Esophagus muscularis mucosa (tissue), 4 donors: ENCODE measurements at places on chromosomes 12 and 14. TPM values are rescaled to one million over a fixed set of nuclear protein-coding genes. Genes with fewer than 3 reads are reported as not detected.

GRCh38 chr14:74278080-74278479 lies 24.7 kb downstream of the ABCD4 start:
- no peak for DNase-seq

- no peak for DNase-seq
Measured at GRCh38 chr12:116700066-116700465, 37.8 kb downstream of the SPRING1 start.

GRCh38 chr14:52783206-52783605 lies 8.2 kb downstream of the GNPNAT1 start:
- DNase-seq, result no peak

DNA sequence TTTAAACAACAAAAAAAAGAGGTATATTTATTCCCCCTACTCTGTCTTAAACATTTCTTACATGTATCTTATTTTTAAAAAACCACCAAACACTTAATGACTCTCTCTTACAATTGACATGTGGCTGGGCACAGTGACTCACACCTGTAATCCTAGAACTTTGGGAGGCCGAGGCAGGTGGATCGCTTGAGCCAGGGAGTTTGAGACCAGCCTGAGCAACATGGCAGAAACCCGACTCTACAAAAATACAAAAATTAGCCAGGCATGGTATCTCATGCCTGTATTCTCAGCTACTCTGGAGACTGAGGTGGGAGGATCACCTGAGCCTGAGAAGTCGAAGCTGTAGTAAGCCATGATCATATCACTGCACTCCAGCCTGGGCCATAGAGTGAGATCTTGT lies 16.0 kb downstream of the SLC41A2 start:
- DNase-seq, result no peak

- peak; percentile 93 for DNase-seq
Measured at GRCh38 chr12:46266869-46267574, 1.8 kb downstream of the SLC38A1 start.

DNA sequence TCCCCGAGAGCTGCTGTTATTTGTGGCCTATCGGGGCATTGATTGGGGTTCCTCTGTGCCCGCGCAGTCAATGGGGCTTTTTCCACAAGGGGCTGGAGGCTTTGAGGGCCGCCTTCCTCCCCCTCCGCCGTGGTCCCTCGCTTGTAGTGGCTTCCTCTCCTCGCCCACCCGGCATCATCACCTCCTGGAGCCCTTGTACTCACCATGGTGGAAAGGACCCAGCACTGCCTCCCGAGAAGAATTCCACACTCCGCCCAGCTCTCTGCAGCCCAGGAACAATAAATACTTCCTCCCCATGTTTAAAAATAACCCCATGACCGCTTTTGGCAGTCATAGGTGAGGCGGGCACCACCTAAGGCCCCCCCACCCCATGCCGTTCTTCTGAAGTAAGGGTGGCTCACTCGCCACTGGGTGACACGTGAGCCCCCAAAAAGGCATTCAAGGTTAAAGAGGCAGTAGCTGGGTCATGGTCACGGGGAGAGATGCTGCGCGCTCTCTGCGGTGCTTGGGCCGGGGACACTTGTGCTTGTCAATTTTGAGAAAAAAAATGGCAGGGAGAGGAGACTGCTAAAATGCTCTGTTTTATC lies at the start of gene MYL2:
Gene MYL2 (minus strand): TSS at position 256 of the 587 bp plus-strand sequence. CDS start 50 bp downstream, at position 206.
- no peak for DNase-seq

DNA sequence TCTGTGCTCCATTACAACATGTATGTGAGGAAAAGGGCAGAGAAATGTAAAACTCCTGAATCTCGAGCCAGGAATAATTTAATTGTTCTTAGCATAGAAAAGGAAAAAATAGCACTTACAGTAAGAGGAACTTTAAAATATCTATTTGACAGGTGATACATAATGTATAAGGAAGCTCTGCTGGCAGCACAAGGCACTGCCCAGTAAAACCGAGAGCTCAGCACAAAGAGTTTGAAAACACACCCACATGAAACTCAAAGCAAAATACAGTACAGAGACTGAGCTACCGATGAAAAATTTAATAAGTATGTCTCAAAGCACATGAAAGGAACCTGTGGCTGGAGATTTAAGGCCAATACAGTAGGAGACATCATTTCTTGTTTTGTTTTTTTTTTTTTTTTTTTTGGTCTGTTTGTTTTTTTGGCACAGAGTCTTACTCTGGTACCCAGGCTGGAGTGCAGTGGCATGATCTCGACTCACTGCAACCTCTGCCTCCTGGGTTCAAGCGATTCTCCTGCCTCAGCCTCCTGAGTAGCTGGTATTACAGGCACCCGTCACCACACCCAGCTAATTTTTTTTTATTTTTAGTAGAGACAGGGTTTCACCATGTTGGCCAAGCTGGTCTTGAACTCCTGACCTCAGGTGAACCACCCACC lies 19.2 kb downstream of the CLIP1 start:
- DNase-seq, result no peak

DNA sequence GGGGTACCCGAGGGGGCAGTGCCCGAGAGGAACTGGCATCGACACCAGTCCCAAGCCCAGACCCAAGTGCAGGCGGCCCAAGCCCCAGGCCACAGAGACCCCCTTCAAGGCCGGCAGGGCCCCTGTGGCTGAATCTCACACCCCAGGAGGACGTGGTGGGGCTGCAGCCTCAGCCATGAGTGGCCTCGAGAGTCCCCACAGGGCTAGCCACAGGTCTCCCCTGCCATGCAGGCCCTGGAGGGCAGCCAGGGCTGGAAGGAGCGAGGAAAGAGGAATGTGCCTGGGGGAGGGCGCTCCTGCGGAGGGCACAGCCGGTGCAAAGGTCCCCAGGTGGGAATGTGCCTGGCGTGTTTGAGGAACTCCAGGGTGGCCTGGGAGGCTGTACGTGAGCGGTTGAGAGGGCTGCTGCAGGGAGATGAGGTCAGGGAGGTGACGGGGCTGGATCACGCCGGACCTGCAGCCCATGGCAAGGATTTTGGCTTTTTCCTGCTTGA lies 86.1 kb downstream of the NCOR2 start:
- DNase-seq, result no peak

- no peak for DNase-seq
Measured at GRCh38 chr12:6955108-6956020, 4.2 kb downstream of the PTPN6 start.

DNA sequence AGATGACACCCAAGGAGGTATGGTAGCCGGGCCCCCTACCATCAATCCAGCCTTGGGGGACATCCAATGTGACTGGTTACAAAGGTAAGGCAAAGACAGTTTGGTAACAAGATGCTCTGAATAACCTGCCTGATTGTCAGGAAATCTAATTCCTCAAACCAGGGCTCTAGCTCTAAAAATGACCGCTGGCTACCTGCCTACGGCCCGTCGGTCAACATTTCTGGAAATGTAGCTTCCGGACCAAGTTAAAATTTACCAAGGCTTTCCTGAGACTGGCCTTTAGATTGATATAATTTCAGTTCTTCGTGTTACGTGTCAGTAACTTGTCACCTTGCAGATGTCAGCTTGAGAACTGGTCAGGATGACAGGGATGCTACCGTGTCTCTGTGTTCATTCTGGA lies 34.2 kb upstream of the FOXN3 start:
- DNase-seq, result no peak

DNA sequence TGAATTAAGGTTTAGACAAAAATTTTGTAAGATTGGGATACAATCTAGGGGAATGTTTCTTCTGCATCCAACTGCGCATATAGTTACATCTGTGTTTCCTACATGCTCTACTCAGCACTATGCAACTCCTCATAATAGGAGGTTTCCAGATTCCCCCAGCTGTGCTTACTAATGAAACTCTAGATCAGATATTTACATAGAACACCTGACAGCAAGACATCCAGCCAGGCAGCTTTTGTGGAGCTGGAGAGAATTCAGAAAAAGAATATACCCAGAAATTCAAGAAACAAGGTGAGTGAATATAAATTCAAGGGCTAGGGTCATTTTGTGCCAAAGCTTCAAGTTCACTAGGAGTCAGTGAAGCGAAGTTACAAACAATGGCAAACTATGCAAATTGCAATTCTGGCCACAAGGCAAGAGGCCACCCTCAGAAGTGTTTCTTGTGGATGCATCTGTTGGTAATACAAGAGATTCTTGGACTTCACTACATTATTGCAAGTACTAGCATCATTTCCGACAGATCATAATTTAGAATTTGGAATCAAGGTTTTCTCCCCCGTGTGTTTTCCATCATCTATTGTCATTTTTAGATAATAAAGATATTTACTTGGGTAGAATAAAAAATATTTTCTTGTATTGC lies 341.2 kb upstream of the NAV3 start:
- no peak for DNase-seq

KRT72 gene
- not detected for total RNA-seq

KCNC2 gene
- total RNA-seq, result 0.17 TPM

TAMALIN gene
- 26.9 TPM for total RNA-seq

RNASE7 gene
- total RNA-seq, result not detected
